ENCODE measurements at places on chromosomes 3 and 15. TPM values are rescaled to one million over a fixed set of nuclear protein-coding genes. Genes with fewer than 3 reads are reported as not detected.

GRCh38 chr15:90013503-90013937 is 12.4 kb downstream of the ZNF710 start:
- no peak overlapping the region for H3K4me3 ChIP-seq
- no peaks in the 10 kb centered on the region for H3K36me3 ChIP-seq
- no peak overlapping the region for H3K27ac ChIP-seq
- DNase-seq = no peak
- no peaks in the 10 kb centered on the region for H3K4me1 ChIP-seq

DNA sequence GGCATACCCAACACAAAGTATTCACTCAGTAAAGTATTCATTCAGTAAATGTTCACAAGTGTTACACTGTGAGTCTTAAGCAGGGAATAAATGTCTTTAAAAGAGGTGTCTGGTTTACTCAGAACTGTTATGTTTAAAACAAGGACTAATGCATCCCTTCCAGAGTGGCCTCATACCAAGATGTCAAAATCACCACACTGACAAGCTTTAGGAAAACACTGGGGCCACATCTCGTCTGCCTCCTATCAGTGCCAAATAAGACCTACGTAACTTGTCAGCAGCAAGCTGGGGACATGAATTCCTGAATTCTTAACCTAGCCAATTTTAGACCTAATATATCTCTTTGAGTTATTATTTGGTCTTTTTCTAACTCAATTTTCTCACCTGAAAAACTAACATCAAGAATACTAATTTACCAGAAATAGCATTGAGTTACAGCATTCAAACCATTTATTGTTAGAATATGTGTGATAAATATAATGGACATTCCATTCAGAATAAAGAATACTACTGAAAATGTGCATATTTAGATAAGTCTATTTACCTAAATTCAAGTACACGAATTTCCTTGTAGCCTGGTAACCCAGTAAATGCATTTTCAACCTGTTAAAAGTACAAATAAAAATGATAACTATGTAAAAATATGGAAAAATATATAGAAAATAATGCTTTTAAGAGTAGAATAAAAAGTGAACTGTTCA is 51.3 kb downstream of the IMPG2 start:
- H3K4me3 ChIP-seq = no peak overlapping the region
- H3K4me1 ChIP-seq = no peaks in the 10 kb centered on the region
- no peaks in the 10 kb centered on the region for H3K27me3 ChIP-seq
- no peak overlapping the region for H3K27ac ChIP-seq

- no peak overlapping the region for H3K4me3 ChIP-seq
- no peaks in the 10 kb centered on the region for H3K4me1 ChIP-seq
- no peak overlapping the region for H3K27ac ChIP-seq
- no peaks in the 10 kb centered on the region for H3K36me3 ChIP-seq
These were observed 152.6 kb downstream of the DPH6 start for GRCh38 chr15:35393398-35393797.

Gene KIF15
- 12.2 TPM for total RNA-seq

Gene PLSCR4
- total RNA-seq = 3.5 TPM

Measured in Panc1 (cell line).